ENCODE measurements at places on chromosomes 5 and 9.
A peak's percentile ranks its signal among the peaks of the same experiment; 100 is the strongest.

GRCh38 chr9:99637641-99638040 is 184.0 kb upstream of the NR4A3 start:
- DNase-seq: no peak

DNA sequence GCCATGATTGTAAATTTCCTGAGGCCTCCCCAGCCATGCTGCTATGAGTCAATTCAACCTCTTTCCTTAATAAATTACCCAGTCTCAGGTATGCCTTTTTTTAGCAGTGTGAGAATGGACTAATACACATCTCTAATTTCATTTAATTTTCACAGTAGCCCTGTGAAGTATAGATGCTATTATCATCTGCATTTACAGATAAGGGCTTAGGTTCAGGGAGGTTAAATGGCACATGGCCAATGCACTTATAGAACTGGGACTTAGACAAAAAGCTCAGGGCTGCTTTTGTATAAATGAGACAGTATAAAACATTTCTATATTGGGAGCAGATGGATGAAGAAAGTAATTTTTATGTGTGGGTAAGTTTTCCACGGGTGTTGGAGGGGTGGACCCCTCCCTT is 62.9 kb upstream of the PANK3 start:
- DNase-seq: no peak

DNA sequence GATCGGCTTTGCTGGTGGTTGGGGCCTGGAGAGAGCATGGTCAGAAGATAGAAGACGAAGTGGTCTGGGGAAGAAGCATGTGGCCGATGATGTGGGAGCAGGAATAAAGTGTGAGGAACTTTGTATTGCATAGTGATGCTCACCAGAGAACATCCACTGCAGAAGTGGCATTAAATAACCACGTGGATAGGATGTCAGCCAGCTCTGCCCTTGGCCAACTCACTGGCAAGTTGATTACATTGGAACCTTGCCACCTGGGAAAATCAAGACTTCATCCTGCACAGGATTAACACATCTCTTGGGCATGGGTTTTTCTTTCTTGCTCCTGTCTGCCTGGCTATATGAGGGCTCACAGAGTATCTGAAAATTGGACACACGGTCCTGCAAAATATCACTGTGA is 217.4 kb downstream of the DMRT2 start:
- DNase-seq: no peak

GRCh38 chr9:92151691-92152393 is 36.6 kb upstream of the SPTLC1 start:
- DNase-seq: peak; percentile 68

GRCh38 chr9:20753761-20754160 is 69.7 kb downstream of the FOCAD start:
- DNase-seq: no peak

- no peak for DNase-seq
Measured at GRCh38 chr5:74877624-74878304, 11.6 kb upstream of the FAM169A start.

DNA sequence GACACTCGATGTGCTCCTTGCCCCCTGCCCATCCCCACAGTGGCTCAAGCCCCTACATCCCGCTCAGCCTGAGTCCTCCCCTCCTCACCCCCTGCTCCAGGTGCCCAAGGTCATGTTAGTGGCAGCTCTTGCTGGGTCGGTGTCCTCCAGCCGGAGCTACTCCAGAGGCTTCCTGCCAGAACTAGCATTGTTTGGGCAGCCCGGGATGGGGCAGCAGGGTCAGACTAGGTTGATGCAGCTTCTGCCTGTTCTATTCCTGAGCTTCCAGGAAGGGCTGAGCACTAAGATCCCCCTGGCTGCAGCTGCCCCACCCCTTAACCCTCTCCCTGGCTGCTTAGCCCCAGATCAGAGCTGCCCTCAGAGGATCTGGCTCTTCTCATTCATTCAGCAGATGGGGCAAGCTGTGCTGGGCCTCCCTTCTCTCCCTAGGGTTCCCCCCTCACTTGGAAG is 671 bp downstream of the RGS14 start:
- DNase-seq: no peak

DNA sequence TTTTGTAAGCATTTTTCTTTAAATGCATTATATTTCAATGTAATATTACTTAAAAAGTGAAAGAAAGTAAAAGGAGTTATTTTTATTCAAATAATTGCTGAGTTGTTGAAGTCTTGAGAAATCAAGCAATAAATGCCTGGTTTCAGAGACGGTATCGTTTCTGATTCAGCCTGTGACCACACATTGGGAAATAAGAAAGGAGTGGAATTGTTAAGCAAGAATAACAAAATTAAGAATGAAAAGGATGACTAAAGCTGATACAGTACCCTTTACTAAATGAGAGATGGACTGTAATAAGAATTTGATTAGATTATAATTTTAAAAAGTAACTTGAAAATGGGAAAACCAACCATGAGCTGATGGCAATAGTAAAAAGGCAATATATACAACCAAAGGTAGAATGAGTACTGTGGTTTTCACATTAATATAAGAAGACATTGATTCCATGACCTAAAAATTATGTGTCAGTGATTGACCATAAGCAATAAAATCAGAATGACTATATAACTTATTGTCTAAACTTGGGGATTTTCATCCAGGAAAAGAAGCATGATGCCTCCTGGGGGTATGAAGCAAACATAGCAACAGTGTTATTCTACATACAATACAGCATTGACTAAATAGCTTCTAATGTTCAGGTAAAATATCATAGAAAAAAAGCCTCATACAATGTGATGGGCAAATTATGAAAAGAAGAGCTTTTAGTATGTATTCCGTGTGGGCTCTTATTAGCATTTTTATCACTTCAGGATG is 101.9 kb upstream of the PRDM9 start:
- peak; percentile 36 for DNase-seq

DNA sequence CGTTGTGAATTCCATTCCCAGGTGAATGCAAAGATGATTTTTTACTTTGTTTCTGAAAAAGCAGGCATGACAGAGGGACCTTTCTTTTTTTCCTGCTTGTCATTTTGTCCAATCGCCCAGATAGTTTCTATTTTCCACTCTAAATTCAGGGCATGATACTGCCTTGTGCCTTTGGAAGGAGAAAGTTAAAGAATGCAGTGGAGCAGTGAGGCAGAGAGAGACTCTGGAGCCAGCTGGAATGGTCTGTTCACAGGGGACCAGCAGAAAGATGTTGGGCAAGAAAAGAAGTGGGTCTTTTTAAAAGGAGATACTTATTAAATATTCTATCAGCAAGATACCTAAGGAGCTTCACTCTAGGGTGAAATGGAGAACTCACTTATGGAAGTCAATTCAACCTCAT is 532.3 kb downstream of the BRINP1 start:
- no peak for DNase-seq

DNA sequence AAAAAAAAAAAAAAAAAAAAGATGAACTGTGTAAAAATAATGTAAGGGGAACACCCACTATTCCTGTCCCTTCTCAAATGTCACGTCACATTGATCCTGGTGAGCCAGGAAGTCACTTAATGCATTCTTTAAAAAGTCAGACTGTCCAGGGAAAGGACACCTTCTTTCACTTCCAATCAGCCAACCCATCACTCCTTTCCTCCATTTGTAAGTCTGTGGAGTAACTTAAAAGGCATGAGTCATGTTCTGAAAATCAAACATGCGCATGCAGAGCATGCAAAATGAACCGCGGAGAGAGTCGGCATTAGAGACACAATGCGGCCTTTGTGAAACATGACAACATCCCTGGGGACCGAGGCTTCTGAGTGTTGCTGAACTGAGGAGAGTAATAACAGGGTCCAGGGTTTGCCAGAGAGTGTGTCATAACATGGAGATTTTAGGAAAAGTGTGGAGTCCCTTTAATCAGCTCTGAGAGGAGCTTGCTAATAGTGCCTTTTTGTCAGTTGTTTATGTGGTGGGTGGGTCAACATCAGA is 77.6 kb upstream of the SEMA6A start:
- peak; percentile 72 for DNase-seq

DNA sequence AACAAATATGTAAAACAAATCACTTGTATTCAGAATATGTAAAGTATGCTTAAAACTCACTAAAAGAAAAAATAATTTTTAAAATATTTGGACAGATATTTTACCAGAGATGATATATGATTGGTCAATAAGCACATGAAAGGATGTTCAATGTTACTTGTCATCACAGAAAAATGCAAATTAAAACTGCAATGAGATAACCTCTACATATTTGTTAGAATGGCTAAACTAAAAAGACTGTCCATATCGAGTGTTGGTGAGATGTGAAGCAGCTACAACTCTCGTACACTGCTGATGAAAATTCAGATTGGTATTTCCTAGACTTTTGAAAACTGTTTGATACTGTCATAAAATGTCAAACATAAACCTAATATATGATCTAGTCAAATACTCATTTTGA is 685.1 kb downstream of the DTWD2 start:
- no peak for DNase-seq

DNA sequence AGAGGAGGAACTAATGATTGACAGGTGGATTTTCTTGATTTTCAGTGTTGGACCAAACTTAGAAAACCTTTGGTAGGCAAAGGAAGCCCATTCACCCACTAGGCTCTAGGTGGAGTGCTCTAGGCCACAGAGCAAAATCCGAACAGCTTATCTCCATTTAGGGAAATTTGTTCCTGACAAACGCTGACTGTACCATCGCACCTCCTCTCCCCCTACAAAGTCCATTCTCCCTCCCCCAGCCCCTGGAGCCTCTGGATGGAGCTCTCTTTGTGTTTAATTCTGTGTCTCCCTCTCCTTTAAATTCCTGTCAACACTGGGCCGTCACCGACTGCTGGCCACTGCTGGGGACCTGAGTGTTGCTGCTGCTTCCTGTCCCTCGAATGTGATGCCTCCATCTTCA is 350.1 kb upstream of the IRX2 start:
- no peak for DNase-seq

DNA sequence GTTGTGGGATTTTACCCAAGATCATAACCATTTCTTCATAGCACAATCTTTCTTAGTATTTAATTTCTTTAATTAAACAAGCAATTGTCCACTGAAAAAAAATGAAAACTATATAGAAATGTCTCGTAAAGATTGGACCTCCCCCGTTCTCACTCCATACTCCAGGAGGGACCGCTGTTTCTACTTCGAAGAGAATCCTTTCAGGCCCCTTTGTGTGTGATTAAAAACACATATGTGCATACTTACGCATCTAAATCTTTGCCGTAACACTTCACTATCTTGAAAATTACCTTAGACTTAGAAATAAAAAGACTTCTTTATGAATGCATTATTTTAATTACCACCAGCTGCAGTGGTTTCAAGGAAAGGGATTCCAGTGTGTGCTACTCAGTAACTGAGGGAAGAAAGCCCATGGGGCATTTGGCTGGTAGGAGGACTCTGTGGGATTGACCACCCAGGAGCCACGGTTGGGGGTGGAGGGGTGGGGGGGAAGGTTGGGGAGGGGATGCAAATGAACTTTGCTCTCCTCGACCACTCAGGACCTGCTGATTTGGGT is 209.1 kb downstream of the FAM114A2 start:
- no peak for DNase-seq

- DNase-seq: peak; percentile 19
Measured at GRCh38 chr9:90964101-90965020, 162.7 kb downstream of the SYK start.

GRCh38 chr5:76789991-76790581 is 28.7 kb upstream of the F2RL1 start:
- DNase-seq: peak; percentile 50

DNA sequence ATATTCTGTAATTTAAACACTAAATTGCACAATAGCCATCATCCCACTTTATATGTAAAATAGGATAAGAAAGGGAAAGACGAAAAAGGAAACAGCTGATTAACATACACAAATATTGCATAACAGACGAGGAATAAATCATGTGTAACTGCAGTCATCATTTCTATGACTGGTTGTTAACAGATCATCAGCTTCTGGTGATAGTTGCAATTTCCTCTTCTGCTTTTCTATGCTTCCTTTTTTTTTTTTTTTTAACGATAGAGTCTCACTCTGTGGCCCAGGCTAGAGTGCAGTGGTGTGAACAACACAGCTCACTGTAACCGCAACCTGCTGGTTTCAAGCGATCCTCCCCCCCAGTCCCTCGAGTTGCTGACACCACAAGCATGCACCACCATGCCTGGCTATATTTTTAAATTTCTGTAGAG is 22.5 kb upstream of the JAKMIP2 start:
- no peak for DNase-seq

DNA sequence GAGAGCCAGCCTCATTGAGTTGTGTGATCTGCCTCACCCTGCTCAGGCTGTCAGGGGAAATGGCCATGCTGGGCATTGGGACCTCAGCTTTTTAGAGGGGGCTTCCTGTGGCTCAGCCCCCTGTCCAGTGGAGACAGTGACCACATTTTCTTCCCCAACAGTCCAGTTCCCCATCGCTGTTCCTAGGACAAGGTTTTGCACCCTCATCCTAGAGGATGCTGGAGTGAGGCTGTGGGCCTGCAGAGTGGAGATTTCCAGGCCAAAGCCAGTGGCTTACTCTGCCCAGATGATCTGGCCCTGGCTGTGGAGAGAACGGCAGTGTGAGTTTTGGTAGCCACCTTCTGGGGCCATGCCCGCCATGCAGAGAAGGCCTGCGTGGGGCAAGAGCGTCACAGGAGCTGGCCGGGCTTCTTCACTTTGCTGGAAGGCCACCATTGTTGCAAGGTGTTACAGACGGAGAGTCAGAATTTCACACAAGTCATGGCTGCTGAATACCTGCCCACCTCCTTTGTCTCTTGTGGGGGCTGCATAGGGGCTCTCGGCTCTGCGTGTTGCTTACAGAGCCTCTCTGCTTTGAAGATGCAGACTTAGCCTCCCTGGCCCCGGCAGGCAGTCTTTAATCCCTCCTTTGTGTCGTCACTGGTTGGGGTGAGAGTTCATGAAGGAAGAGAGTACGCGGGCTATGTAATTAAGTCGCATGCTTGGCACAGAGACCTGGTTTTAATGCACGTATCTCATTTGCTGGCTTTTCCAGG is 35.2 kb upstream of the PITX1 start:
- DNase-seq: no peak

- no peak for DNase-seq
Measured at GRCh38 chr9:135173066-135173465, 85.6 kb downstream of the OLFM1 start.

DNA sequence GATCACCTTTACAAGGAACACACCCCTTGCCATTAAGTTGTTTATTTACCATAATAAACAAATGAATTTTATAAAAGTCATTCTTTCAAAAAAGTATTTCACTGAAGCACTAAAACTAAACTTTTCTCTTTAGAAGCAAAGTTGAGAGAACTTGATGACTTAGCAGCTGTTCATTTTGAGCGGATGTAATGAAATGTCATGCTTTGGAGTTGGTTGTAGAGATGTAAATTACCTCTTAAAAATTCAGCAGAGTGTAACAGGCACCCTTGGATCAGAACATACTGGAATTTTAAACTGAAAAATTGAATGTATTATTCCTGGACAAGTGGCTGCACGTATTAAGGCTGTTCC is 617.2 kb downstream of the PDE4D start:
- DNase-seq: no peak

- DNase-seq: no peak
Measured at GRCh38 chr5:125673359-125673950, 749.8 kb upstream of the GRAMD2B start.

GRCh38 chr5:15898641-15899040 is 280.9 kb downstream of the MARCHF11 start:
- DNase-seq: no peak

- DNase-seq: no peak
Measured at GRCh38 chr9:17987189-17987588, 408.3 kb downstream of the SH3GL2 start.

GRCh38 chr5:14410394-14411201 is 171.0 kb upstream of the OTULINL start:
- no peak for DNase-seq

- no peak for DNase-seq
Measured at GRCh38 chr5:158064334-158065123, 205.6 kb upstream of the CLINT1 start.
